Stimulated activated CD8-positive, alpha-beta memory T cell treated with anti-CD3 and anti-CD28 coated beads, Interleukin-15, amount 100 ng/mL, for 48 hours (primary cell): ENCODE measurements at places on chromosomes 12 and 14.

DNA sequence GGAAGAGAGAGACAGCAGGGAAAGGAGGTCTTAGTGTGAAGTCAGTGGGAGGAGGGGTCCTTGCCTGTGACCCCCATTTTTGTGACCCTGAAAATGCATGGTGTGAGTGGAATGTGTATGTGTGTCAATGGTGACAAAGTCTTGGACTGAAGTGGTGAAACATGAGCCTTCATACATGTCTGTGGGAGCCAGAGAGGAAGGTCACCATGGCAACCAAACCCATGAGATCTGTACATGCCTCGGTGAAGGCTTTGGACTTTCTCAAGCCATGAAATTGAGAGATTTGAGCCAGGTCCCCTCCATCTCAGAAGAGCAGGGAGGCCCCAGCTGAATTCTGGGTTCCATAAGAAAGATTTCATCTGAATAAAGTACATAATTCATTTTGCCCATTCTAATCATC is 108.7 kb downstream of the TTC8 start:
- DNase-seq = no peak

DNA sequence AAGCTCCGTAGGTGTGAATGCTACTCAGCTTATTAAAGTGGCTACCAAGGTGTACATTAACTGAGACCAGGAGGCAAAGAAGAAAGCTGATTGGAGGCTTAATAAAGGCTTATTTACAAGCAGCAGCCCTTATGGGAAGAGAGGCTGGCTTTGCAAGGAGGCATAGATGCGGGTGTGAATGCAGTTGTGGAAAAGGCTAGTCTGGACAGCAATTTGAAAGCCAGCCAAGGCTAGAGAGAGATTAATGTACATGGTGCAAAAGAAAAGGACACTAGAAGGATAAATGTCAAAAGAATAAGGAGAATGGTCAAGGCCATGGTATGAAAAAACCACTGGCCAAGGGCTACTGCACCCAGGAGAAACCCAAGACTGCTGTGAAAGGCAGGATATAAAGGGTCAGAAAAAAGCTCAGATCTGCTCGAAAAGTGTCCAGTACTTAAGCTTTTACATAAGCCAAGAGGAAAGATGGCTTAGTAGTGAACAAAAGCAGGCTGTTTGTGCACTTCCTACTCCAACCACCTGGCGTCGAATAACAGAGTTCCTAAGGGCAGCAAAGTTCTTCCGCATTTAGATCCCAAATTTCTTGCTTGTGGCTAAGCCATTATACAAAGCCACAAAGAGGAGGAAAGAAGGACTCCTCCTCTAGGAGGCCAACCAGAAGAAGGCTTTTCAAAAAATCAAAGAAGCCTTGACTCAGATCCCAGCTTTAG is 24.0 kb downstream of the KLRK1 start:
- no peak for DNase-seq

DNA sequence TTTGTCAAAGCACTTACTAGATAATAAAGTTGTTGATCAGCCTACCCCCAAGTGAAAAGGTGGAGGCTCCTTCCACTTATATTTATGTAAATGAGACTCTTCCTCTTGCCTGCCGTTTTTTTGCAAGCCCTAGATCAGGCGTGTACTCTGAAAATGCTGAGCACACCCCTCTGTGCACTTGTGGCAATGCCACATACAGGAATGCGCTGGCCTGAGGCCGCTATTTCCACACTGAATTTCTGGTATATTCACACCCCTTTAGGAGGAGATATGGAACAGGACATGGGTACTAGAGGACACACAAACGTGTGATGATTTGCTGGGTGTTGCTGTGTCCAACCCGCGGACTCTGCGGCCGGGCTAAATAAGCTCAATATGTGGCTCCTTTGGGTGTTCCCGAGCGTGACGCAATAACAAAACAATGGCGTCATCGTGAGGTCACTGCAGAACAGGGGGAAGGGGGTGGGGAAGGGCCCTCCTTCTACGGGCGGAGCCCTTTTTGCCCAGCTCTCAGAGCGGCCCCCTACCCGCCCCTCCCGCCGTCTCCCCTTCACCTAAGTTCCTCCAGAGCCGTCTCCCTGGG is 554 bp upstream of the TSPAN31 start:
- no peak for DNase-seq

- DNase-seq = no peak
Measured at GRCh38 chr14:101471723-101472517, 89.4 kb upstream of the DIO3 start.
